Stimulated activated CD4-positive, alpha-beta T cell treated with anti-CD3 and anti-CD28 coated beads, Interleukin-1b, Interleukin-23, amount 100 ng/mL, for 1 hour (primary cell): ENCODE measurements at places on chromosomes 1 and 21.
A peak's percentile ranks its signal among the peaks of the same experiment; 100 is the strongest.

DNA sequence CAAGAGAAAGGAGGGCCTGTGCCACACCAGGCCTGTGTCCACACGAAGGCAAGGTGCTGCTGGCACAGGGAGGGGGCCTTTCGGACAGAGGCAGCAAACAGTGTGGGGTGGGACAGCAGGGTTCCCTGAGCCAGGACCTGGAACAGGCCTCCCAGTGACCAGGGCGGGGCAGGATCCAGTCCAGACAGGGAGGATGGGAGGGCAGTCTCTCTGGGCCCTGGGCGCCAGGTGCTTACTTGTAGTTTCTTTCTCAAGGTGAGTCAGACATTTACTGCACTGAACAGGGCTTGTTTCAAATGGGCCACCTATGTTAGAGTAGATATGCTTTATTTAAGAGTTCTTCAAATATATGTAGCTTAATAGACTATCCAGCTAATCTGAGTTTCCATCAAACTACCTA is 52.8 kb upstream of the STUM start:
- DNase-seq = no peak

DNA sequence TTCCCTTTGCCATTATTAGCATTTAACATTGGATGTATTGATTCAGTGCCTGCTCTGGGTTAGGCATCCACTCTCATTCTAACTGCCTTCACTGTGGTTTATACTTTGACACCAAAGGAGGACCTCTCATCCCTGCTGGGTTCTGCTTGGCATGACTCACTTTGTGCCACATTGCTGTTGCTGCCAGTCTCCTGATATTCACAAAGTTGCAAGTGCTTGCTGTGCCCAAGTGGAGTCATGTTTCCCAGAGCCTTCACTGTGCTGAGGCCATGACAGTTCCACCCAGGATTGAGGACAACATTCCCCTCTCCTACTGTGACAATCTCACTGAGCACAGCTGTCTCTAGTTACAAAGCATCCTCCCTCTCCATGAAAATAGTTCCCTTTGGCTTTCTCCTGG is 519.9 kb upstream of the USP24 start:
- DNase-seq = no peak

- DNase-seq = no peak
These were observed 20.0 kb downstream of the F11R start for GRCh38 chr1:161000736-161001480.

DNA sequence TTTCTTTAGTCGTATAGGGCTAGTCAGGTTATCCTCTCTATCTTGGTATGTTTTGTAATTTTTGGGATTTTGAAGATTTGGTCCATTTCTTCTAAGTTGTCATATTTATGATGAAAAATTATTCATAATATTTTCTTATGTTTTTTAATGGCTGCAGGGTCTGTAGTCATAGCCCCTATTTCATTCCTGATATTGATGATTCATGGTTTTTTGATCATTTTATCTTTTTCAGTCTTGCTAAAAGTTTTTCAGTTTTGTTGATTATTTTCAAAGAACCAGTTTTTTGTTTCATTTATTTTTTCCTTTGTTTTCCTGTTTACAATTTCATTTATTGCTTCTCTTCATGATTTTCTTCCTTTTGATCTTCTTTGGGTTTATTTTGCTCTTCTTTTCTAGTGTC is 50.2 kb downstream of the DIRAS3 start:
- DNase-seq = no peak

GRCh38 chr1:23634840-23635651 is 56.6 kb upstream of the RPL11 start:
- peak; percentile 23 for DNase-seq

DNA sequence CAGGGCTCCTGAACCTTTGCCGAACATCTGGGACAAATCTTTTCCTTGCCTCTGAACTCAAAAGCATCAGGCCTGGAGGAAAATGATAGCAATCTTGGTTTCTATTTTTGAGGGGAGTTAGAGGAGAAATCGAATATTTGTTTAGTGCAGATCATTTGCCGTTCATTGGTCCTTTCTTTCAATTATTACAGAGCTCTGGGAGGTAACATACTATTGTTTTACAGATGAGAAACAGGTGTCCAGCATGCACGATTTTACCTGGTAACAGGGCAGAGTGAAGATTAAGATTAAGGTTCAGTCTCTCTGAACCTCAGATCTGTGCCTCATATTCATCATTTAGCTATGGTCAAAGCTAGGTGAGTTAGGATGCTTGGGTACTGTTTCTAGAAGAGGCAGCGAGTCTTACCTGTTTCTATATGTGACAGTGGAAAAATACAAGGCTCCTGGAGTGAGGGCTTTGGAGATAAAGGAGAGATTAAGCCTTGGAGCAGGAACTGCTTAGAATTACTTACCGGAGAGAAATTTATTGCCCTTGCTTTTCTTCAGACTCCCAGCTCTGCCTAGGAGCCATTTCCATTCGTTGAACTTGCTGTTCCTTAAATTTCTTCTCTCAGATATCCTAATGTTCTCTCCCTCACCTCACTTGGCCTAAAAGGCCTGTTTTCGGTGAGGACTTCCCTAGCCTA is 1.4 kb downstream of the PRCC start:
- no peak for DNase-seq

DNA sequence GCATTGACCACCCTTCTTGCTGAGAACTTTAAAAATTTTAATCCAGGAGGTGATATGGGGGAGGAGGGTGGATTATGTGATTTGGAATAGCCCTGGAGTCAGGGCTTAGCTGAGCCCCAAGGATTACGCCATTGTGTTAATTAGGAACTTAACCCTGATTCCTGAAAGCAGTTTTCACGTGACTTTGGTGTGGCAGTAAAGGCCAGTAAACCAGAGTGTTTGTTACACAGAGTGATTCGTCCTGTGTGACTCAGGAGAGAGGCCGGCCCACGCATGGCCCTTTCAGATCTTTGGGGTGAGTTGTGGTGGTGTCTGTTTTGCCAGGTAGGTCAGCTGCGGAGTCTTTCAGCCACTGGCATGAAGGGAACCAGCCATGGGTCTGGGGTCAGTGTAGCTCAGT is 107.6 kb downstream of the NOS1AP start:
- no peak for DNase-seq

DNA sequence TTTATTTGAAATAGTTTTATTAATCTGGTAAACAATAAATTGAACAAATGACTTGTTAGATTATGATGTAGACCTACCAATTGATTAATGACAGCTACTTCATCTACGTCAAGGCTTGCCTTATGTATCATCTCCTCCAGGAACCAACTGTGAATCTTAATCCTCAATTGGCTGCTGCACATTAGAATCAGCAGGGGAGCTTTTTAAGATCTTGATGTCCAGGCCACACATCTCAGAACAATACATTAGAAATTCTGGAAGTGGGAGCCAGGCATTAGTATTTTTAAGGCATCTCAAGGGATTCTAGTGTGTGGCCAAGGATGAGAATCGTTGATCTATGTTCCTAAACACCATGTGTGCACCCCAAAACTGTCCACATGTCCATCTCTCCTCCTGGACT is 52.0 kb upstream of the LYPLAL1 start:
- no peak for DNase-seq

DNA sequence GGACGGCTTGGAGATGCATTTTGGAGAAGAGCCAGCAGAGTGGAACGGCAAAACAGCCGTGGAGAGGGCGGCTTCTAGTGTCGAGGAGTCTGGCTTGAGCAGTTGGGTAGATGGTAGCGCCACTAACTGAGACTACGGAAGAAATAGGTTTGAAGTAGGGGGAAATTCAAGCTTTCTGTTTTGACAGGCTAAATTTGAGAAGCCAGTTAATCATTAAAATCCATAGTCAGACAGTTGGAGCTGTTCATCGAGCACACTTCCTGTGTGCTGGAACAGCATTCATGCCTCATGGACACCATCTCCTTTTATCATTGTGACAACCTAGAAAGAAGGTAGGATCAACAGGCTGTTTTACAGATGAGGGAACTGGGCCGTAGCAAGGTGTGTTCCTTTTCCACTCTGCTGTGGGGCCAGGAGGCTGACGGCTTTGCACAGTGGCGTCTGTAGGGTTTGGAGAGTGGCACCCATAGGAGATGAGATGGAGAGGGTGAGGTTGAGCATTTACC is 3.4 kb upstream of the PKLR start:
- no peak for DNase-seq

DNA sequence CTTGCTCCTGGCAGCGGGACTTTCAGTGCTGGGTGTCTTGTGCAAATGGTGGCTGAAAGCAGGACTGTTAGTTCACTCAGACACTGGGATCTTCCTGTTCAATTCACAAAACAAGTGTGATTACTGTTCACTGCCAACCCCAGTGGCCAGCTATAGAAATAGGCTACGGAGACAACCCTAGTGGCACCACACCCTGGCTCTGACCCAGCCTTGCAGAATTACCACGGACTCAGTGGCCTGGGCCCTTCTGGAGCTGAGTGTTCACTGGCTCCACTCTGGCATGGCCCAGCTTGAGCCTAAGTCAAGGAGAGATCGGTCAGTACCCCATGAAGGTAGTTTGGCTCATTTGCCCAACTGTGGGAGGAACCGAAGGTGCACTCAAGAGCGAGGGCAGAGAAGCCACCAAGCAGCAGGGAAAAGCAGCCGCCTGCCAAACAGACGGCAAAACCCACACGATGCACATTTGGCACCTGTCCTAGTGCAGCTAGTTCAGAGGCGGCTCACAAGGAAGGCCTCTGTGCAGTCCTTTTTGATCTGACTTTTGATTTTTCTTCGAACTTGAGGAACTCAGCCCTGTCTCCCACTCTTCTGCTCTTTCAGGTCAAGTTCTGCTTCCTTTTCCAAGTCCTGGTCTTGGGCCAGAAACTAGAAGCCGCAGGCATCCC is 5.9 kb downstream of the KIAA2013 start:
- DNase-seq = no peak
